ENCODE measurements at places on chromosomes 13 and 19. TPM values are rescaled to one million over a fixed set of nuclear protein-coding genes. Genes with fewer than 3 reads are reported as not detected.

The CLEC11A gene
- not detected for total RNA-seq

The WDR62 gene
- total RNA-seq, result not detected

The DAND5 gene
- not detected for total RNA-seq

The CELF5 gene
- not detected for total RNA-seq

The DCT gene
- not detected for total RNA-seq

The LRRC4B gene
- total RNA-seq, result 56.0 TPM

The TMPRSS9 gene
- not detected for total RNA-seq

The TSSK6 gene
- total RNA-seq, result not detected

The LSM7 gene
- total RNA-seq, result 31.4 TPM

The LILRA5 gene
- total RNA-seq, result not detected

The PGLYRP2 gene
- total RNA-seq, result not detected

The CARS2 gene
- total RNA-seq, result 41.0 TPM

The ZNF554 gene
- 1.1 TPM for total RNA-seq

The USHBP1 gene
- 12.3 TPM for total RNA-seq

The ADGRL1 gene
- 26.0 TPM for total RNA-seq

The CEACAM21 gene
- total RNA-seq, result not detected

The ZNF492 gene
- total RNA-seq, result 1.6 TPM

The NRTN gene
- 0.85 TPM for total RNA-seq

The SLITRK6 gene
- not detected for total RNA-seq

The JSRP1 gene
- total RNA-seq, result not detected

The NANOS3 gene
- total RNA-seq, result not detected

The PSG2 gene
- not detected for total RNA-seq

The LILRB3 gene
- total RNA-seq, result 38.2 TPM

The TMEM86B gene
- not detected for total RNA-seq

The ADPRHL1 gene
- total RNA-seq, result 11.3 TPM

The ZNF575 gene
- not detected for total RNA-seq

The C19orf85 gene
- total RNA-seq, result not detected

The LAIR1 gene
- total RNA-seq, result 11.1 TPM

The CYP2A6 gene
- total RNA-seq, result not detected

The RFPL4AL1 gene
- total RNA-seq, result not detected

The OXGR1 gene
- total RNA-seq, result not detected

The MUC16 gene
- total RNA-seq, result 0.32 TPM

The ADGRE3 gene
- total RNA-seq, result not detected

The C3 gene
- 2,421 TPM for total RNA-seq

The LGALS7B gene
- not detected for total RNA-seq

The SOX1 gene
- not detected for total RNA-seq

Data from ascending aorta (tissue), 2 donors.